ENCODE measurements at places on chromosomes 12 and 14.

- peak; percentile 39 for DNase-seq
These were observed 10.5 kb upstream of the PRMT5 start for GRCh38 chr14:22939684-22940083.

- DNase-seq = peak; percentile 30
These were observed 97.8 kb downstream of the SLC6A15 start for GRCh38 chr12:84814664-84815245.

DNA sequence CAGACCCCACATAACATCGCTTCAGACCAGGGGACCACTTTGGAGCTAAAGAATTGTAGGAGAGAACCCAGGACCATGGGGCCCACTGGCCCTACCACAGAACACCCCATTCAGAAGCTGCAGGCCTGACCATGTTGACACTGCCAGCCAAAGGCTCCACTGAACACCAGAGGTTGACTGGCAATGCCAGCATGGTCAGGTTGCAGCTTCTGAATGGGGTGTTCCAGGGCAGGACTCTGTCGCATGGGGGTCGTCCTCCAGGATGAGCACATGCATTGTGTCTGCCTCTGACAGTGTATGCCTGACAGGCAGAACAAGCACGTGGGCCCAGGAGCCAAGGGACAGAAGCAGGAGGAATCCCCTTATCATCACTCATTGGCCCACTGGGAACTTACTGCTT lies 34.1 kb downstream of the DIO3 start:
- no peak for DNase-seq

DNA sequence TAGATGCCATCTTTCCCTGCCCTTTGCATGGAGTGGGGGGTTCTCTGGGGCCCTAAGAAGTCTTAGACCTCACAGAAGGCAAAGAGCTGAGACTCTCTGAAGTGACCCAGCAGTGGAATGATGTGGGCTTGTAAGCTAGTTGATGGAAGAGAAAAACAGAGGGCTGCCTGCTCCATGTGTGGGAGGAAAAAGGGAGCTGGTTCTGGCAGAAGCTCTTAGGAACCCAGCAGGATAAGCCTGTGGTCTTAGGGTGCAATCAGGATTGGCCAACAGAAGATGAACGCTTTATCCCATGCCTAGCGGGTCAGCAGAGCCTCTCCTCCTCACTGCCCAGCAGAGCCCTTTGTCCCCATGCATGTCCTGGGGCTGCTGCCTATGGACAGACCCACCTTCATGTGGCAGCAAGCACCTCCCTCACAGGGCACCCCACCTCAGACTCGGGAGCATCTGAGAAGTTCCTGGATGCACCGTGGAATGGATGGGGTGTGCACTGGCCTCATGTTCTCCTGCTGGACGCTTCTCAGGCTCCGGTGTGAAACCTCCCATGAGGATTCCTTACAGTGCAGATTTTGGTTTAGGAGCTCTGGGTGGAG lies 152.7 kb downstream of the ADGRD1 start:
- DNase-seq = no peak

- DNase-seq = peak; percentile 39
These were observed 1.4 kb upstream of the DNAJC14 start for GRCh38 chr12:55830601-55831446.

GRCh38 chr12:116009805-116010204 lies 267.7 kb downstream of the MED13L start:
- DNase-seq = no peak

DNA sequence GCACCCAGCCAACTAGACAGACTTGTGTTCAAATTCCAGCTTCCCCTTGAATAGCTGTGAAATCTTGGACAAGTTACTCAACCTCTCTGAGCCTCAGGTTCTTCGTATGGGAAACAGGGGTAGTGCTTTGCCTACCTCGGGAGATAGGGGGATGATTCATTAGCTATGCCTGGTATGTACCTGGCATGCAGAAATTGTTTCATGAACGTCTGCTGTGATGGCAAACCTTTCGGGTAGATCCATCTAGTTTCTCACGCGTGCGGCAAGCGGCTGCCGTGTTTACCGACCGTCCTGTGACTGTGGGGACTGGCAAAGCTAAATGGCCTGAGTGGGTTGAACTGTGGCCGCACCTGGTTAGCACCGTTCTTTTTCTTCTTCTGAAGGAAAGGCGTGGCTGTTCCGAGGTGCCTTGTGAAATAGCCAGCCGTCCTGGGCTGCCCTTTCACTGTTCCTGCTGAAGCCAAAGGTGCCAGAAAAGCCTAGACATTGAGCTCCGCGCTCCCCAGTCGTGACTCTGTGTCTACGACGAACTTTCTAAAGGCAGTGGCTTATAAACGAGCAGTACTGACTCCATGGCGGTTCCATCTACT lies 40.6 kb upstream of the MED13L start:
- no peak for DNase-seq

DNA sequence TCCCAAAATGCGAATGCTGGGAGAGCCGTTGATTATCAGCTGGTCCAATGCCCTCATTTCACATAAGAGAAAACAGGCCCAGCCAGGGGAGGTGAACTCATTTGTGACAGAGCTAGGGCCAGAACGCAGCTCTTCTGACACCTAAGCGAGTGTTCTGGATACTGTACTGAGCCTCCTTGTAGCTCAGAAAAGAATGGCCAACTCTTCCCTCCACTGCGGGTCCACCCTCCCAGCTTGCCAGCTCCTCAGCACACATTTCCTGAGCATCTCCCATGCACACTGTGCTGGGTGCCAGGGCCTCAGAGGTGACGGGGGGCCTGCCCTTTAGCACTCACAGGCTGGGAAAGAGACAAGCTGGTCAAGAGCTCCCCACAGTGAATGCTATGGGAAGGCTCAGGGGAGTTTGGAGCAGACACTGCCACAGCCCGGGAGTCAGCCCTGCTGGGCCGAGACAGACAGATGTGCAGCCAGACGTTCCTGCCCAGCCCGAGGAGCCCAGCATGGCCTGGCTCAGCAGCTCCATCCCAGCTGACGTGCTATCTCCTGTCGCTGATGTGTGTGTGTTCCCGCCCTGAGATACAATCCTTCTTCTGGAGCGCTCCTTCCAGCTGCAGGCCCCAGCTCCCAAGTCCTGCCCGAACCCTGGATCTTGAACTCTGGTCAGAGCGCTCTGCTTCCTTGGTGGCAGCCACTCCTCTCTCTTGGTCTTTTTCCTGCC lies 3.5 kb downstream of the CMTM5 start:
- no peak for DNase-seq

DNA sequence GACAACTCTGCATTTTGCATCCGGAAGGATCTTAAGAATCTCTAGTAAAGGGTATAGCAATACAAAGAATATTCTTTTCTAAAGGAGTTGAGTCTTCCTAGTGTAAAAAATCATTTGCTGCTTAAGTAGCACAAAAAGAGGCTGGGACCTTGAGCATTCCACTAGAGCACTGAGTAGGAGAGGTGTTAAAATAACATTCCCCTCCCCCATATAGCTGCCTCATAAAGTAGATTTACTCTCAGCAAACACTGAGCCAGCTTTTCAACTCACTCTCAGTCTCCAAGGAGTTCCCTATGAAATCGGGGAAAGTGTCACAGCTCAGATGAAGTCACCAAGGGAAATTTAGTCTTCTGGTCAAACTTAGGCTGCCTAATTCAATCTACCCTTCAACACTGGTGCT lies 592.7 kb downstream of the ETNK1 start:
- no peak for DNase-seq

All from stromal cell of bone marrow (primary cell).